Metanephros (tissue), 2 donors: ENCODE measurements at places on chromosomes 2 and 18. TPM values are rescaled to one million over a fixed set of nuclear protein-coding genes. Genes with fewer than 3 reads are reported as not detected.

The ZNF892 gene
- 10.2 TPM for total RNA-seq

The UGT1A8 gene
- total RNA-seq = not detected

The IL18R1 gene
- total RNA-seq = 4.3 TPM

The CELF4 gene
- 4.3 TPM for total RNA-seq

The SPR gene
- total RNA-seq = 9.1 TPM

The IL36G gene
- total RNA-seq = not detected

The WDSUB1 gene
- total RNA-seq = 21.1 TPM

The DPP10 gene
- total RNA-seq = 4.7 TPM

The PPP1R1C gene
- 1.7 TPM for total RNA-seq

The TNFRSF11A gene
- total RNA-seq = 6.2 TPM

The PLGLB1 gene
- 6.9 TPM for total RNA-seq

The TGFBRAP1 gene
- total RNA-seq = 17.0 TPM

The C18orf32 gene
- total RNA-seq = 21.6 TPM

The CTAGE1 gene
- total RNA-seq = not detected

The TUBA3E gene
- total RNA-seq = not detected

The INHA gene
- 0.58 TPM for total RNA-seq

The LIMS3 gene
- 2.0 TPM for total RNA-seq

The SIX3 gene
- not detected for total RNA-seq

The EDAR gene
- 2.2 TPM for total RNA-seq

The PROKR1 gene
- total RNA-seq = 0.23 TPM

The PARD3B gene
- 44.8 TPM for total RNA-seq

The SCN3A gene
- 0.76 TPM for total RNA-seq

The DSG1 gene
- 0.06 TPM for total RNA-seq

The OR6B2 gene
- total RNA-seq = not detected

The UGT1A5 gene
- not detected for total RNA-seq

The ACAA2 gene
- 65.8 TPM for total RNA-seq

The SGPP2 gene
- total RNA-seq = 14.8 TPM

The BUB1 gene
- total RNA-seq = 20.3 TPM

The HMSD gene
- total RNA-seq = 0.18 TPM

The CERKL gene
- 4.5 TPM for total RNA-seq

The SPATA3 gene
- not detected for total RNA-seq

The TNP1 gene
- not detected for total RNA-seq

The CCDC102B gene
- 16.2 TPM for total RNA-seq

The HTR2B gene
- total RNA-seq = 16.9 TPM

The EFHD1 gene
- 30.4 TPM for total RNA-seq

The CCDC74A gene
- total RNA-seq = 20.4 TPM

The EVX2 gene
- total RNA-seq = not detected

The ASTL gene
- 0.18 TPM for total RNA-seq

The DSEL gene
- 29.2 TPM for total RNA-seq

The STRN gene
- total RNA-seq = 20.4 TPM
